ENCODE measurements at places on chromosomes 6 and 20.

DNA sequence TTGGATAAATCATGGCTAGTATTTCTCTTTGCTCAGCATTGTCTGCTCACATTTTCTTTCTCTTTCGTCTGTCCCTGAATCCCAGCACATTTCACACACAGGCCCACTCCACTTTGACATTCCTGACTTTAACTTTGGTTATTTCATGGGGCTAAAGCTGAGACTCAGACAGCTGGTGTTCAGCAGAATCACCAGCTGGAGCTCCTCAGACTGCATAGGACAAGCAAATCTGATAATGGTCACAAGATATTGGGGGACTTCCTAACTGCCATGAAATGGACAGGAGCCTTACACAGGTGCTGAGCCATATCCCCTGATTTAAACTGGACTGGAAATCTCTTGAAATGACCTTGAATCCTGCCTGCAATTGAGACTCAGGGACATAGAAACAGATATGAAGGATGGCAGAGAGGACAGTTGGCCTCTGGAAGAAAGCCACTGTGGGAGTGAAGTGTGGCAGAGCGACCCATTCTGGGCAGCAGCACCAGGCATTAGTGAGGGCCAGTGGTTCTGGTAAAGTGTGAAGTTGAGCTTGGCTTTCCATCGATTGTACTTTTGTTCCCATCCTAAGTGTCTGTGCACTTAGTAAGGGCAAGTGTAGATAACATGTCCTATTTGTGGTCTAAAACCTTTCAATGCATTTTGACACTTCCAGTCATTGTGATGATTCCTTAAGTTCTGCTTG lies 10.0 kb upstream of the IFNGR1 start:
- no peak for DNase-seq

DNA sequence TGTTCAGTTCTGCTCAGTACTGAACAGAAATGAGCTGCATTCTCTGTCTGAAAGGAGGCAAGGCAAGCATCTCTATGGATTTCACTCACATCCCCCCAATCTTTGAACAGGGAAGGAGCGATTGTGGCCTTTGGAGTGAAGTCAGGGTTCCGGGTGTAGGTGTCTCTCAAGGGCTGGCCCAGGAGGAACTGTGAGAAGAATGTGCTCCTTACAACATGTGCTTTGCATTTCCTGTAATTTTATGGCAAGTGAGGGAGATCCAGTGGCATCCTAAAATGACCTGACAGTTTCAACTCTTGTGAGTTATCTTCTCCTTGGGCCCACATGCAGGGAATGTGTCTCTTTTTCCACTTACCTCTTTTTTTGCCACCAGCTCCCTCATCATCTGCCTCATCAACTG lies 63.0 kb upstream of the RIN2 start:
- DNase-seq, result no peak

- DNase-seq, result no peak
Measured at GRCh38 chr6:143811501-143812157, 31.5 kb upstream of the LTV1 start.

GRCh38 chr6:167094436-167094819 lies 28.5 kb upstream of the CCR6 start:
- DNase-seq, result no peak

DNA sequence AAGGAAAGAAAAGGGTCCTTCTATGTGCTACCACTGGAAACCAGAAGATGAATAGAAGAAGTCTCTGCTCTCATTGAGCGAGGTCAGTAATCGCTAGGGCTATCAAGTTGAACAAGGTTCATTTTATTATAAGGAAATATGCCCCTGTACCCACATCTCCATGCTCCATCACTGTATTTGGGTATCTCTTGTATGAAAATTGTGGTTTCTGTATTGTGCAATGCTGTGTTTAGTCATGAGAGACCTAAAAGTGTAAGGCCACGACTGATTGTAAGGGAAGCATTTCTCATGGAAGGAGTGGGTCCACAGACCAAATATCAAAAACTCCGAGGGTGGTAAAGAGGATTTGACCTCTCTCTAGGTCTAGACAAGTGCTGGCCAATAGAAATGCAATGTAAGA lies 3.6 kb upstream of the HS3ST5 start:
- DNase-seq, result no peak

- no peak for DNase-seq
Measured at GRCh38 chr6:169849396-169849795, 98.0 kb downstream of the ERMARD start.

DNA sequence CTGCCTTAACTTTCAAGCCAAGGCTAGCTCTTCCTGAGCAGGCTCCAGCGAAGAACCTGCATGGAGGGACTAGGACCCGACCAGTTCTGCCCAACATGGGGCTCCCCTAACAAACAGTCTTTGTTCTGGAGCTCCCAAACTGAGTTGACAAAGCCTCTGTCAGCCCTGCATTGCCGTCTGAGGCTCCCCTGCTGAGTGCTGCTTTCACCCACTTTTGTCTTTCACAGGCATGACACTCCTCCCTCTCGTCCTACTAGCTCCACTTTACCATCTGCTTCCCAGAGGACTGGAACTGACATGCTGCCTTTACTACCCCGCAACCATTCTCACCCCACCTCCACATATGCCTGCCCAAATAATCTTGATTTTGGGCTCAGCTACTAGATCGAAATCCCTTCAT lies 45.1 kb upstream of the B4GALT5 start:
- DNase-seq, result no peak

- DNase-seq, result no peak
Measured at GRCh38 chr20:54263116-54263690, 55.3 kb downstream of the PFDN4 start.

DNA sequence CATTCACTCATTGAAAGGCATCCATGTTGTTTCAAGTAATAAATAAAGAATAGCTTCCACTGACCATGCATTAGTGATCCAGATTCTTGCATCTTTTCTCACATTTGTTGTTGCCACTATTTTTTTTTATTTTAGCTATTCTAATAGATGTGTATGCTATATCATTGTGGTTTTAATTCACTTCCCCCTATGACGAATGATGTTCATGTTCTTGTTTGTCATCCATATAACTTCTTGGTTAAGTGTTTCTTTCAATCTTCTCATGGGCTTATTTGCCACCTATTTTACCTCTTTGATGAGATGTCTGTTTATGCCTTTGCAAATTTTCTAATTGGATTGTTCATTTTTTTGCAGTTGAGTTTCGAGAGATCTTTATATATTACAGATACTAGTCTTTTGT lies 681.2 kb downstream of the HDGFL1 start:
- no peak for DNase-seq

DNA sequence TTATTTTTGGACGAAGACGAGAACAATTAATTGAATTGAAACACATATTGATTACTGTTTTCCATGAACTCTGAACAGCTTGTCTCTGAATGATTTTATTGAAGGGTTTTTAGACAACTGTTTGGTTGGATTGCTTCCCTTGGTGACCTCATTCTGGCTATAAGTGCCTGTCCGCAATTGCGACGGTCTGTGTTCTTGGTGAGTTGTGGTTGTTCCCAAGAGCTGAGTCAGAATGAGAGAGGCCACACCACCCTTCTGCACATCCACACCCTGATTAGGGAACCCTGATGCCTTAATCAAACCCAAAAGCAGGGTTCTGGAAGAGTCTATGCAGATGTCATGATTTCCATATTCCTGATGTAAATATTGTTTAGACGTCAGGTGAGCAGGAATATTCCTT lies 747.0 kb downstream of the PTPRT start:
- no peak for DNase-seq

- DNase-seq, result no peak
Measured at GRCh38 chr6:33634946-33635345, 13.8 kb downstream of the ITPR3 start.

DNA sequence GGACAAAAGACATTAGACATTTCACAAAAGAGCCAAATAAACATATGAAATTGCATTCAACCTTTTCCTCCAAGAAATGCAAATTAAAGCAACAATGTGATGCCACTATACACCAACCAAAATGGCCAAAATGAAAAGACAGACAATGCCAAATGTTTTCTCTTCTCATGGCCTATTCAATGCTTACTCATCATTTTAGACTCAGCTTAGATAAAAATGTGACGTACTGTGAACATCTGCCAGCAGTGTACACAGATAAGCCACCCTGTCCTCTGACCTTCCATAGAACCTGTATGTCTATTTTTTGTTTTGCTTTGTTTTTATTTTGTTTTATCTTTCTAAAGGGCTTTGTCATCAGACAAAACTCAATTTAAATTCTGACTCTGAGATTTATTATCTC lies 385.2 kb downstream of the FRK start:
- no peak for DNase-seq

DNA sequence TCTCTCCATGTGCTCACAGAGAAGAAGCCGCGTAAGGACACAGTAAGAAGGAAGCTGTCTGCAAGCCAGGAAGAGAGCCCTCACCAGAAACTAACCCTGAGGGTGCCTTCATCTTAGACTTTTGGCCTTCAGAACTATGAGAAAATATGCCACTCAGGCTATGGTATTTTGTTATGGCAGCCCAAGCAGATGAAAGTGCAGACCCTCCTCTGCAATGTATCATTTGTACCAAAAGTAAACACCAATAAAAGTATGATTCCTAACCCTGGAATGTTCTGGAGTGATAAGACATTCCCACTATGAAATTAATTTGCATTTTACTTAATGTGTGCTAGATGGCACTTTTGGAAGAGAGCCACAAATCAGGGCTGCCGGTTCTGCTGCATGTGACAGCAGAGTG lies 594.3 kb downstream of the UTRN start:
- DNase-seq, result no peak

- no peak for DNase-seq
Measured at GRCh38 chr6:55198715-55199114, 24.4 kb downstream of the HCRTR2 start.

DNA sequence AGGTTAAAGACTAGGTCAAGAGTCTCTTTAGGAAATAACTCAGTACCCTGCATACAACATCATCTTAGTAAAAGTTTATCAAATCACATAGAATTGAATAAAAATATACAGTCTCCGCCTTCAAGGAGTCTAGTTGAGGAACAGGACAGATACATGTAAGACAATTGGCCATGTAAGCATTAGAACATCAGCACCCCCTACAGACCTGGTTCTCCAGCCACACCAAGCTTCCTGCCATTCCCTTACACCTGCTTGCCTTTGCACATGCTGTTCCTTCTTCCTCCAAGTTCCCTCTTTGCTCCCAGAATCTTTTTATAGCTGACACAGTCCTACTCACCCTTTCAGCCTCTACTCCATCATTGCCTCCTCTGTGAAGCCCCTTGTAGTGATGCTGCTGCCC lies 187.8 kb upstream of the LRFN2 start:
- no peak for DNase-seq

DNA sequence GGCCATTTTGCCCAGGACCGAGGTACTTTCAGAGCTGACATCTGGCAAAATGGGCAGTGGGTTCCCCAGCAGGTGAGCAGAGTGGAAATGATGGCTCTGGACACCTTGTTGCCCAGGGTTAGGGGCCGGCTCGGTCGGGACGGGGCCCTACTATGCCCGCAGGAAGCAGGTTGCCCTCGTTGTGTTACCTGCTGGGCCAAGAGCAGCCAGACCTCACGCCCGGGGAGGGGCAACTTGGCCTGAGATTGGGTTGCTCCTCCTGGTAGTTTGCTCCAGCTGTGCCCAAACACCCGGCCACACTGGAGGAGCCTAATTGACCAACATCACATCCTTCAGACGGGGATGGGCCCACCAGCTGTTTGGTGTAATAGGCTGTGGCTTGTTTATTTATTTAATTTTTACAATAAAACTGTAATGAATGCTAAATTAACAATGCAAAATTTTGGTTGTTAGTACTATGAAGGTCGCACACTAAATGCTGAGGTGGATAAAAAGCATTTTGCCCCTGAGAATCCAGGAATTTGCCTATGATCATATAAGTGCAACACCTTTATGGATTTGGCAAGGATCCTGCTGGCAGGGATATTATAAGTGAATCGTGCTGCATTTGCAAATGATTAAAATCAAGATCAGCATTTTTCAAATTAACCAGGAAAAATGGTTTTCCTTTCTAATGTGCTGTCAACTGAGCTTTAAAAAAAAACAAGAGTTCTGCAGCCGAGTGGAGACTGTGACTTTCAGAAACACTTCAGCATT lies 26.6 kb upstream of the PCMTD2 start:
- no peak for DNase-seq

DNA sequence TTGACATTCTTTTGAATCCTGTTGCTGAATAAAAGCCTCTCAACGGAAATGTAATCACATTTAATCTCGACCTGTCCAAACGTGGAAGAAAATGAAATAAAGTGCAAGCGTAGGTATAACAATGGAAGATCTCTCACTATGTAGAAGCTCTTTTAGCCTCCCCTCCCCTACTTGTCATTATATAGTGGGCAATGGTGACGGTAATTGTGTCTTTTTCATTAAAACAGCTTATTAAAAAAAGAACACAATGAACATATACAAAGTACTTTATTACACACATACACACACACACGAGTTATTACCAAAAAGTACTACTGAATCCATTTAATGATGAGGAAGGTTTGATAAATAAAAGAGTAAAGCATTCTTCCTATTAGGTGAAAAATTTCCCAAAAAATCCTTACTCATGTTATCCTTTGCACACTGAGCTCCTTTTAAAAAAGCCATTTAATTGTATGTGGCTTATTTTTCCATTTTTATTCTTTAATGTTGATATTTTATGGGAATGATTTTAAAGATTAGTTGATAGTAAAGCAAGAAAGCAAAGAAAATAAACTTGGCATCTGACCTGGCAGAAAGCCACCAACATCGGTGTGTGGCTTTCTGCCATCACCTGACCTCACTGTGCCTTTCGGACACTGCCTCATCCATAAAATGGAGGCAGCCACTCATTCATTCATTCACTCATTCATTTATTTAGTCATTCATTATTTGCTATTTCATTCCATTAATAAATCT lies 493 bp upstream of the SGK1 start:
- DNase-seq, result no peak

GRCh38 chr6:25375125-25375524 lies 96.0 kb downstream of the CARMIL1 start:
- no peak for DNase-seq

- no peak for DNase-seq
Measured at GRCh38 chr20:41148942-41149341, 11.6 kb downstream of the PLCG1 start.

- DNase-seq, result no peak
Measured at GRCh38 chr6:56222499-56222898, 24.9 kb downstream of the COL21A1 start.

- no peak for DNase-seq
Measured at GRCh38 chr6:27980111-27980510, 23.1 kb downstream of the OR2B6 start.

All from T-helper 22 cell (primary cell).